CD14-positive monocyte (primary cell): ENCODE measurements at places on chromosomes 5 and 9. TPM values are rescaled to one million over a fixed set of nuclear protein-coding genes. Genes with fewer than 3 reads are reported as not detected.

GARIN3 gene
- polyA plus RNA-seq: not detected

- DNase-seq: no peak
- peaks cover 100% of the 10 kb centered on the region for H3K36me3 ChIP-seq
- H3K4me1 ChIP-seq: no peaks in the 10 kb centered on the region
- peak overlapping the region; percentile 26 for H3K27ac ChIP-seq
Measured at GRCh38 chr9:35702696-35703095, 13.0 kb upstream of the TPM2 start.

GRCh38 chr5:10572451-10572850 lies 8.6 kb downstream of the ANKRD33B start:
- no peak for DNase-seq
- H3K4me1 ChIP-seq: peaks cover 9% of the 10 kb centered on the region
- no peak overlapping the region for H3K27ac ChIP-seq
- H3K36me3 ChIP-seq: no peaks in the 10 kb centered on the region

FOXD4L3 gene
- not detected for polyA plus RNA-seq

DNA sequence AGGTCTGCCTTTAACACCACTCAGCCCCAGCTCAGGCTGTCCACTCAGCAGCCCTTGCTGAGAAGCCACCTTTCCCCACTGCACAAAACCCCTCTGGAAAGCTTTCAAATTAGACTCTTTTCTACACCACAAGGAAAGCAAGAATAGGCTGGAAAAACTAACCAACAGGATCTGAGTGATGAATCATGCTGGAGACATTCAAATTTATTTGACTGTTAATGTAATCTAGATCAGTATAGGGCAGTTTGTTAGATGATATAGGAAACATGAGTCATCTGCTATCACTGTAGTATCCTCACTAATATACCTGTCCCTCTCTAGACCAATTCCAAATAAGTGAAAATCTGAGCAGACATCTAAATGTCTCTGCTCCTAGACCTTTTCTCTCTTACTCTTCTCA lies 127.8 kb upstream of the PAM start:
- no peaks in the 10 kb centered on the region for H3K36me3 ChIP-seq
- no peak overlapping the region for H3K27ac ChIP-seq
- H3K27me3 ChIP-seq: no peaks in the 10 kb centered on the region
- no peaks in the 10 kb centered on the region for H3K4me1 ChIP-seq

DNA sequence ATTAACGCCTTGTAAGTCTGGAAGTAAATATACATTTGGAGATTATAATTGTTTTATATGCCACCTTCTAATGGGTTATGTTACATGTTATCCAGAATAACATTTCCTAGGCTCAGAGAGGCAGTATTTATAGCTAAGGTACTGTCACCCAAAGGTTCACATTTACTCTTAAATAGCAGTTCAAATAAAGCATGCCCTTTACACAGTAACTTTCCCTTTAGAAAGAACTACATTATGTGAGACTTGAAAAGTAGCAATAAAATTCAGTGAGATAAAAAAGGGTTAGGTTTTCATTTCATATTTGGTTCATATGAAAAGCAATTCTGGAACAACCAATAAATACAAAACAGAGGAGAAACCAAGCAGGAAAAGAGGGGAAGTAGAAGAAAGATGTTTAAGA lies 35.1 kb downstream of the SKIC3 start:
- H3K27ac ChIP-seq: no peak overlapping the region
- no peaks in the 10 kb centered on the region for H3K27me3 ChIP-seq
- peaks cover 96% of the 10 kb centered on the region for H3K36me3 ChIP-seq
- DNase-seq: no peak
- no peaks in the 10 kb centered on the region for H3K4me1 ChIP-seq

GRCh38 chr5:174877987-174878386 lies 153.6 kb downstream of the MSX2 start:
- H3K27me3 ChIP-seq: no peaks in the 10 kb centered on the region
- DNase-seq: no peak
- no peak overlapping the region for H3K27ac ChIP-seq
- no peaks in the 10 kb centered on the region for H3K4me1 ChIP-seq
- no peaks in the 10 kb centered on the region for H3K36me3 ChIP-seq
